Esophagus squamous epithelium (tissue), 5 donors: ENCODE measurements at places on chromosomes 4 and X. TPM values are rescaled to one million over a fixed set of nuclear protein-coding genes. Genes with fewer than 3 reads are reported as not detected.

- DNase-seq = no peak
- H3K4me1 ChIP-seq = no peaks in the 10 kb centered on the region
- no peaks in the 10 kb centered on the region for H3K27me3 ChIP-seq
Measured at GRCh38 chrX:13742397-13743176, 8.0 kb downstream of the OFD1 start.

- no peaks in the 10 kb centered on the region for H3K4me1 ChIP-seq
- no peak for DNase-seq
Measured at GRCh38 chr4:13911256-13911655, 283.7 kb upstream of the BOD1L1 start.

DNA sequence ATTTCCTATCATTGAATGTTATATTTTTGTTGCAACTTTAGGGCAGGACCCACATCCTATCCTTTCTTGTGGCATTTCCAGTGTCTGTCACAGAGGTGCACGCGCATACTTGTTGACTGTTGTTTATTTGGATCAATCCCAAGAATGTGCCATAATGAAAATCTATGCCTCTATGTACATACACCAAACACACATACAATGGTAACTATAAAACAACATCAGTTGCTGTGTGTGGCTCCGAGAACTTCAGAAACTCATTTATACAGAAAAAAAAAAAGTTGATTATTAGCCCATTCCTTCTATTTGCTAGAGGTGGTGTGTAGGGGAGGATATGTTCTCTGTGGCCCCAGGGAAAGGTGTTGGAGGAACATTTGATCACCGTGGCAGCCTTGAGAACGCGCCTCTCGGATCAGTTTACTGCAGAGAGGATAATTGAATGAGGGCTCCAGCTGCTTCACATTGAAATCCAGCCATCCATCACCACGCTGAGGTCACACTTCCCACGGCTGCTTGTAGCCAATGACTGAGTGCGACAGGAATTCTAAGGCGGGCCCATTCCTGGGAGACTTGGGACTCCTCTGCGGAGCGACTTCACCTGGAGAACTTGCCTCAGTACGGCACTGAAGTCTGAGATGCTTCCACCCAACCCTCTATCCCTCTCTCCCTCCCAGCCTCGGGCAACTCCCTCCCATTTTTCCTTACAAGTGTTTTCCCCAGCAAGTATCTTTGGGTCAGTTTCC is 19.5 kb downstream of the SMPX start:
- no peak overlapping the region for H3K27ac ChIP-seq
- no peak for DNase-seq
- no peaks in the 10 kb centered on the region for H3K27me3 ChIP-seq
- no peak overlapping the region for H3K4me3 ChIP-seq

DNA sequence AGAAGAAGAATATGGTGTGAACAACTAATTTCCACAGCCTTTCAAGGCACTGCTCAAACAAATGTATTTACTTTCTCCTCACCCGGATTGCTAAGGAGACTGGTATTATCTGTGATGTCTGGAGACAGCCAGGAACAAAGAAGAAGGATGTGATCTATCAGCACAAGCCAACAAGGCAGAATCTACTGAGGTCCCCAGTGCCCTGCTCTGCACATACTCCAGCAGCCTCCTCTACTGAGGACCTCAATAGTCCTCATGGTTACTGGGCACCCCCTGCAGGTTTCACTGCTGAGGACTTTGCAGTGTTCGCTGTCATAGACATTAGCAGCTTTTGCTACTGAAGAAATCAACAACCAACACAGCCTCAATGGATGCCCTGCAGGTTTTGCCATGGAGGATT is 930.1 kb downstream of the ADGRL3 start:
- H3K27me3 ChIP-seq = no peaks in the 10 kb centered on the region
- H3K4me3 ChIP-seq = no peak overlapping the region
- DNase-seq = no peak
- H3K4me1 ChIP-seq = no peaks in the 10 kb centered on the region

GRCh38 chr4:37383579-37384229 is 139.2 kb downstream of the NWD2 start:
- H3K36me3 ChIP-seq = no peaks in the 10 kb centered on the region
- no peaks in the 10 kb centered on the region for H3K27me3 ChIP-seq

DNA sequence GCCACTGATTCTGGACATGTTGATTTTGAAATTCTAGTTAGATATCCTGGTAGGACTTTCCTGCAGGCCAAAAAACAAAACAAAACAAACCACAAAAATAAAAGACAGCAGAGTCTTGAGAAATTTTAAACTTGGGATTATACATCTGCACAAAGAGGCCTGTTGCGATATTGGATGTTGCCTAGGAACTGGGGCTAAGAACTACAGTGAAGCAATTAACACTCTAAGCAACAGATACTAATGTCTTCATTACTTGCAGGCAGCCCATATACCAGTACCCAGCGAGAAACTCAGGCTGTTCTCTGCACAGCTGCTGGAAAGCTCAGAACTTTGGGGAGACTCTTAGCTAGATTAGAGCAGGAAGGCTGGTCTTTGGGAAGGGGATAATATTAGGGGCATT is 69.1 kb upstream of the SCOC start:
- no peaks in the 10 kb centered on the region for H3K27me3 ChIP-seq
- H3K4me1 ChIP-seq = peaks cover 7% of the 10 kb centered on the region
- H3K27ac ChIP-seq = no peak overlapping the region
- no peak for DNase-seq
- no peak overlapping the region for H3K4me3 ChIP-seq

DNA sequence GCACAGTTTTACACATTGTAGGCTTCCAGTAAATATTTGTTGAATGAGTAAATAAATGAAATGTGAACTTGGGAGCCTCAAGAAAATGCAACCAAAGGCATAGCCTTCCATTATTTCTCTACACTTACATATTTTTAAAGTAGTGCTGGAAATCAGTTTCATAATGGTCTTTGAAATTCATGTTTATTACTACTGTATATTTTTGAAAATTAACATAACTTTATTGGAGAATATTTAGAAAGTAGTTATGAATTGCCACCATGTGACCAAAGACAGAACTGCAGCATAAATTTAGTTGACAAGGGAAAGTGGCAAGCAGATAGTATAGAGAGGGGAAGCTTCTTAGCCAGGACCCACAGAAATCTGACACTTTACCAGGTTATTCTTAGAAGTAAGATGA is 6.4 kb downstream of the TCEAL8 start:
- H3K27me3 ChIP-seq = no peaks in the 10 kb centered on the region
- no peaks in the 10 kb centered on the region for H3K36me3 ChIP-seq
- no peak overlapping the region for H3K4me3 ChIP-seq
- H3K27ac ChIP-seq = no peak overlapping the region
- no peaks in the 10 kb centered on the region for H3K4me1 ChIP-seq
- DNase-seq = no peak

DNA sequence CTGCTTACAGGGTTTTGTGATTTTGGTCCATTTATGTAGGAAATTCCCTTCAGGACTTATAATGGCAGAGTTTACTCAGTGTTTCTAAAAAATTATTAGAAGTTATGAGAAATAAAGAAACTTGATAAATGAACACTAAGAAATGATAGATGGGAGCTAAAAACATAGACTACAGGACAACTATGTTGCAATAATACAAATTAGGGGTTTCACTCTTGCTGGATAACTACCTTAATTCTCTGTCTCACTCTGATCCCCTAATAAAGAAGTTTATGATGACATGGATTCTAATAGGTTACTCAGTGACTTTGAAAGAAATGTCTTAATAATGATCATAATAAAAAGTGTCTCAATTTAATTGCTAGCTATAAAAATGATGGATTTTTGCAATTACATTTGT is 23.3 kb upstream of the BBS12 start:
- no peak overlapping the region for H3K4me3 ChIP-seq
- no peak for DNase-seq
- no peaks in the 10 kb centered on the region for H3K4me1 ChIP-seq
- H3K27ac ChIP-seq = no peak overlapping the region
- H3K27me3 ChIP-seq = no peaks in the 10 kb centered on the region

- no peak overlapping the region for H3K4me3 ChIP-seq
- peaks cover 29% of the 10 kb centered on the region for H3K4me1 ChIP-seq
- no peak for DNase-seq
- H3K27me3 ChIP-seq = no peaks in the 10 kb centered on the region
Measured at GRCh38 chr4:26023203-26023972, 109.4 kb downstream of the SMIM20 start.

DNA sequence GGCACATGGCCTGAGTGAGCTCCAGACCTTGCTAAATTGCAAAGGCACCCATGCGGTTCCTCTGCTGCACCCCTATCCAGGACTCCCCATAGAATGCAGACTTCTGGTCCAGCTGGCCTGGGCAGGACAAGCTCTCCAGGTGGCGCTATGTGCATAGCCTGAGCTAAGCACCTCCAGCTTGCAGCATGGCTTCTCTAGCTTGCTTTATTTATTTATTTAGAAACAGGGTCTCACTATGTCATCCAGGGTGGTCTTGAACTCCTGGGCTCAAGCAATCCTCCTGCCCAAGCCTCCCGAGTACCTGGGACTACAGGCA is 5.5 kb upstream of the WFS1 start:
- no peak overlapping the region for H3K27ac ChIP-seq
- no peak overlapping the region for H3K4me3 ChIP-seq
- no peaks in the 10 kb centered on the region for H3K36me3 ChIP-seq
- DNase-seq = no peak
- peaks cover 3% of the 10 kb centered on the region for H3K4me1 ChIP-seq

- no peak overlapping the region for H3K4me3 ChIP-seq
- no peak overlapping the region for H3K27ac ChIP-seq
- no peaks in the 10 kb centered on the region for H3K4me1 ChIP-seq
- no peak for DNase-seq
- no peaks in the 10 kb centered on the region for H3K27me3 ChIP-seq
Measured at GRCh38 chr4:147696866-147697265, 12.9 kb upstream of the PRMT9 start.

DNA sequence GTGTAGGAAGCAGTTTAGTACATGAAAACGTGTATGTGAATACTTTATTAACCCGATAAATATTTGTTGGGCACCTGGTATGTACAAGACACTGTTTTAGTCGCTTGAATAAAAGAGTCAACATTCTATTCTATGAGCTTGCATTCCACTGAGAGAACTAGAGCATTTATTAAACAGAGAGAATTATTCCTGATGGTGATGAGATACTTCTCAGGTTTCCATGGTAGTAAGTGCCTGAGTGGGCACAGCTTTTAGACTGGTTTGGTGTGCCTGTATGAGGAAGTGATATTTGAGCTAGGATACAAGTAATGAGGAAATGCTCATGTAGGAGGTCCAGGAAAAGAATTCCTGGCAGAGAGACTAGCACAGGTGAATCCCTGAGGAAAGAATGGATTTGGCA is 94.2 kb downstream of the ATP10D start:
- peak overlapping the region; percentile 31 for H3K27ac ChIP-seq
- no peak overlapping the region for H3K4me3 ChIP-seq
- no peaks in the 10 kb centered on the region for H3K27me3 ChIP-seq
- H3K4me1 ChIP-seq = no peaks in the 10 kb centered on the region

- H3K36me3 ChIP-seq = no peaks in the 10 kb centered on the region
- H3K4me1 ChIP-seq = peaks cover 7% of the 10 kb centered on the region
- H3K27me3 ChIP-seq = no peaks in the 10 kb centered on the region
- DNase-seq = no peak
- no peak overlapping the region for H3K27ac ChIP-seq
Measured at GRCh38 chr4:25908491-25908901, 5.5 kb upstream of the SMIM20 start.

DNA sequence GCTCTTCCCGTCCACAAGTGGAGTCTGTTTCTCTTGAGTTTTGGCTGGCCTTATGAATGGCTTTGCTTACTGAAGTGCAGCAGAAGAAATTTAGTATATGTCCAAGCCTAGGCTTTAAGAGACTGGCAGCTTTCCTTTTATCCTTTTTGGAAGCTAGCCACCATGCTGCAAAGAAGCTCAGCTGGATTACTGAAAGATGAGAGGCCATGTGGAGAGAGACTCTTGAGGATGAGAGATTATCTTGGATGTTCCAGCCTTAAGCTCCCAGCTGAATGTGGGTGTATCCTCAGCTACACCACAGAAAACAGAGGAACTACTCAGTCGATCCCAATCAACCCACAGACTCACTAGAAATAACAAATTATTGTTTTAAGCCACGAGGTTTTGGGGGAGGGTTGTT is 12.5 kb downstream of the CCNG2 start:
- H3K4me3 ChIP-seq = no peak overlapping the region
- no peak for DNase-seq
- no peaks in the 10 kb centered on the region for H3K36me3 ChIP-seq
- no peaks in the 10 kb centered on the region for H3K27me3 ChIP-seq
- no peaks in the 10 kb centered on the region for H3K4me1 ChIP-seq

GRCh38 chr4:70337886-70338420 is 3.2 kb downstream of the CABS1 start:
- no peak for DNase-seq
- H3K27me3 ChIP-seq = no peaks in the 10 kb centered on the region
- no peak overlapping the region for H3K4me3 ChIP-seq
- H3K36me3 ChIP-seq = no peaks in the 10 kb centered on the region

DNA sequence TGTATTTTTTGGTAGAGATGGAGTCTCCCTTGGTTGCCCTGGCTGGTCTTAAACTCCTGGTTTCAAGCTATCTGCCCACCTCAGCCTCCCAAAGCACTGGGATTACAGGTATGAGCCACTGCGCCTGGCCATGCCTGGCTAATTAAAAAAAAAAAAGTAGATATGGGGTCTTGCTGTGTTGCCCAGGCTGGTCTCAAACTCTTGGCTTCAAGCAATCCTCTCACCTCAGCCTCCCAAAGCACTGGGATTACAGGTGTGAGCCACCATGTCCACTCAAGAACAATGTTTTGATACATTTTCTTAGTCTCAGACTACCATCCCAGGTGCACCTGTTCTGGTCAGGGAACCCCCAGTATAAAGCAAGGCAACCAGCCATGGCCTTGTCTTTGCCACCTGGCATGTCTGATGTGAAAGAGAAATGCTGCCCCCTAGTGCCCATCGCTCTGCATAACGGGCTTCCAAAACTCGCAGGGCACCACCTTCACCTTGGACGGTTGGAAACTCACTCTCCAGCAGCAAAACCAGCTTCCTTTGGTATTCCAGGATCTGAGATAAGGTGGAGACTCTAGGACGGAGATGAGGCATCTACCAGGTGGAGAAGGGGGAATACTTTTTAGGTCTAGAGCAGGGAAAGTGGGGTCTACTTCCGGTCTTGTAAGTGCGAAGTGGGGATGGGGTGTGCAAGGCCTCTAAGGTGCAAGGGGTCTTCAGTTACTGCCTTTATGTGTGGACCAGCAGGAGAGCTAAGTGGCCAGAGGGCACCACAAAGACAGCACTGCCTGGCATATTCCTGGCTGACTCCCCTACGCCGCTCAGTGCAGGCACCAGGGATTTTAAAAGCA is 47.7 kb upstream of the AFAP1 start:
- H3K27ac ChIP-seq = no peak overlapping the region
- DNase-seq = no peak
- no peak overlapping the region for H3K4me3 ChIP-seq
- peaks cover 26% of the 10 kb centered on the region for H3K27me3 ChIP-seq
- H3K4me1 ChIP-seq = peaks cover 10% of the 10 kb centered on the region

The NXF2B gene
- not detected for total RNA-seq

The SHROOM4 gene
- 2.8 TPM for total RNA-seq

The SMAD1 gene
- total RNA-seq = 28.4 TPM

The TLL1 gene
- 4.8 TPM for total RNA-seq

The RNF175 gene
- total RNA-seq = 0.76 TPM

The CT55 gene
- total RNA-seq = not detected

The TMEM128 gene
- 11.9 TPM for total RNA-seq

The MAGEA2 gene
- not detected for total RNA-seq

The REPS2 gene
- total RNA-seq = 0.97 TPM

The KIAA0232 gene
- 40.1 TPM for total RNA-seq
